ENCODE measurements at places on chromosomes 7 and 10. TPM values are rescaled to one million over a fixed set of nuclear protein-coding genes. Genes with fewer than 3 reads are reported as not detected.

The STEAP4 gene
- total RNA-seq = 18.0 TPM

The DKK1 gene
- total RNA-seq = not detected

The ADRA2A gene
- total RNA-seq = 0.19 TPM

The CCDC136 gene
- total RNA-seq = 10.7 TPM

The MUC12 gene
- total RNA-seq = 1.4 TPM

The COMMD3 gene
- 31.0 TPM for total RNA-seq

The ANLN gene
- total RNA-seq = 1.8 TPM

The HPSE2 gene
- not detected for total RNA-seq

The CHAT gene
- not detected for total RNA-seq

The CALML3 gene
- total RNA-seq = not detected

The AASS gene
- 7.5 TPM for total RNA-seq

The SUN3 gene
- total RNA-seq = not detected

The ESYT2 gene
- 106 TPM for total RNA-seq

The PRTFDC1 gene
- 2.3 TPM for total RNA-seq

The CCDC172 gene
- total RNA-seq = not detected

The ACHE gene
- total RNA-seq = 15.2 TPM

The PGAM1 gene
- 58.1 TPM for total RNA-seq

The VGF gene
- not detected for total RNA-seq

The PAPOLB gene
- not detected for total RNA-seq

The LEP gene
- not detected for total RNA-seq

The SNX8 gene
- total RNA-seq = 23.2 TPM

The NUTM2E gene
- total RNA-seq = not detected
